CD14-positive monocyte (primary cell): ENCODE measurements at places on chromosomes 12 and 14.
A peak's percentile ranks its signal among the peaks of the same experiment; 100 is the strongest.

- peak; percentile 65 for DNase-seq
Observed at GRCh38 chr12:67433385-67434175, 164.4 kb downstream of the CAND1 start.

DNA sequence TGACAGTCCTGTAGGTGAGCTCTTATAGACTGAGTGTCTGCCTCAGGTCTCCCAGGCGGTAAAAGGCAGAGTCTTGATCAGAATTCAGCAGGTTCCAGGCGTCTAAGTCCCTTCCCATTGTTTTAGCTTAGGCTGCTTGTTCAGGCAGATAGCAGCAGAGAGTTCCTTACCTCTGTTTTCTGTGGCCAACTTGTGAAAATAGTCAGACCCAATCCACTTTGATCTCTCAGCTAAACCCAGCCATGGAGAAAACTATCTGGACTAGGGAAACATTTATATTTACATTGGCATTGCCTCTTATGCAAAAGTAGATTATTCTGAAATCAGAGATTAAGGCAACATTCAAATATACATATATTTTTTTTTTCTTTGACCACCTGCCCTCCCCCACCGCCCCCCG lies 21.4 kb downstream of the CCDC62 start:
- no peak for DNase-seq

DNA sequence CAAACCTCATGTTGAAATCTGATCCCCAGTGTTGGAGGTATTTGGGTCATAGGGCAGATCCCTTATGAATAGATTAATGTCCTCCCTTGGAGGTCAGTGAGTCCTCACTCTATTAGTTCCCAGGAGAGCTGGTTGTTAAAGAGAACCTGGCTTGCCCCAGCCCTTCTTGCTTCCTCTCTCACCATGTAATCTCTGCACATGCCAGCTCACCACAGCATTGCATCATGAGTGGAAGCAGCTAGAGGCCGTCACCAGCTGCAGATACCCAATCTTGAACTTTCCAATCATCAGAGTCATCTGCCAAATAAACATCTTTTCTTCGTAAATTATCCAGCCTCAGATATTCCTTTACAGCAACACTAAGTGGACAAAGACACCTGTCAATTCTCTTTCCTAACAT lies 161.8 kb upstream of the IGF1 start:
- no peak for DNase-seq

DNA sequence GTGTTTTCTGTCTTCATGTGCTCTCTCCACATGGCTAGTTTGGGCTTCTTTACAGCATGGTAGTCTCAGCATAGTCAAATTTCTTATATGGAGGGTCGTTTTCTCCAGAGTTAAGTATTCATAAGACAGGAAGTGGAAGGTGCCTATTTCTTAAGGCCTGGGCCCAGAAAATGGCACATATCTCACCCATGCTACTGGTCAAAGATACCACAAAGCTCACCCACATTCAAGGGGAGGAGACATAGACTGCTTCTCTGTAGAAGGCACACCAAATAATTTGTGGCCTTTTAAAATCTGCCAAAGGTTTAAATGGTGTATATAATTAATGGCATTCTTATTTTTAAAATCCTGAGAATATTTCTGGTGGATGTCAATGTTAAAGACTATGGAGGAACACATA lies 44.8 kb downstream of the CCDC91 start:
- DNase-seq: no peak

DNA sequence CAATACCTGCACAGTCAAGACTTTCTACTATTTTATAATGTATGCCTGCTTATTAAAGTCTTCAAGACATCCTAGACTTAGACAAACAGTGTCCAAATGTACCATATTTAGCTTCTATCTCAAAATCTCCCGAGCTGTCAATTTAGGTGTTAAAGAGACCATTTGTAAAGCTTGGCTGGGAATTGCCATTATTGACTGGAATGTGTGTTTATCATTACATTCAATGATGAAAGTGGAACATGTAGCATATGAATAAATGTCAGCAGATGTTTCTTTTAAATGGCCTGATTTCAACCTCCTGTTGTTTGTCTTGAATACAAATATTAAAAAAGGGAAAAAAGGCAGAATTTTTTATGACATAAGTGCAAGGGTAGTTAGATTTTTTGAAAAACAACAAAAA lies 572.3 kb downstream of the PRKD1 start:
- DNase-seq: no peak

DNA sequence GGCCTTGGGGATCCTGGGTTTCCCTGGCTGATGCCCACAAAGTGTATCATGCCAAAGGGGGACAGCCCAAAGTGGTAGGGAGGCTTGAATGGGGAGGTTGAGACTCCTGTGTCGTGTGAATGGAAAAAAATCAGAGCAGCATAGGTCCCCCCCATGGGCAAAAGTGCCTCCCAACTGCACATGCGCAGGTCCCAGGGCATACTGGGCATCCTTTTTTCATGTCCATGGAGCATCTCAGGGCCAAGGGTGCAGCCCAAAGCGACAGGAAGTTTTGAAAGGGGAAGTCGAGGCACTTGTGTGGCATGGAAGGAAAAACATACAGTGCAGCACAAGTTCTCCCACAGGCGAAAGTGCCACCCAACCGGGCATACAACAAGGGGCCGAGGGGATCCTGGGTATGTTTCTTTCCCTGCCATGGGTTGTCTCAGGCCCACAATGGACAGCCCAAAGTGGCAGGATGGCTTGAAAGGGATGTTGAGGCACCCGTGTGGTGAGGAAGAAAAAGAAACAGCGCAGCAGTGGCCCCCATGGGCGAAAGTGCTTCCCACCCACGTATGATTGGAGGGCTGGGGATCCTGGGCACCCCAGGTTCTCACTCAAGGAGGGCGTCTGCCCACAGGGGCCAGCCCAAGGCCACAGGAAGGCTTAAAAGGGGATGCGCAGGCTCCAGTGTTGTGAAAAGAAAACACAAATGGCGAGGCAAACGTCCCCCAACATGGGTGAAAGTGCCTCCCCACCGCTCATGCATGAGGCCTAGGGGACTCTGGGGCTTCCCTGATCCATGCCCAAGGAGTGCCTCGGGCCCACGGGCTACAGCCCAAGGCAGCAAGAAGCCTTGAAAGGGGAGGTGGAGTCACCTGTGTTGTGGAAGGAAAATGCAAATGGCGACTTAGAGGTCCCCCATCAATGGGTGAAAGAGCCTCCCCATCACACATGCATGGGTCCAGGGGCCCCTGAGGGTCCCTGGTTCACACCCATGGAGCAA lies 573.7 kb downstream of the ALG10 start:
- no peak for DNase-seq

- DNase-seq: no peak
Observed at GRCh38 chr14:61406675-61407074, 85.3 kb downstream of the PRKCH start.

DNA sequence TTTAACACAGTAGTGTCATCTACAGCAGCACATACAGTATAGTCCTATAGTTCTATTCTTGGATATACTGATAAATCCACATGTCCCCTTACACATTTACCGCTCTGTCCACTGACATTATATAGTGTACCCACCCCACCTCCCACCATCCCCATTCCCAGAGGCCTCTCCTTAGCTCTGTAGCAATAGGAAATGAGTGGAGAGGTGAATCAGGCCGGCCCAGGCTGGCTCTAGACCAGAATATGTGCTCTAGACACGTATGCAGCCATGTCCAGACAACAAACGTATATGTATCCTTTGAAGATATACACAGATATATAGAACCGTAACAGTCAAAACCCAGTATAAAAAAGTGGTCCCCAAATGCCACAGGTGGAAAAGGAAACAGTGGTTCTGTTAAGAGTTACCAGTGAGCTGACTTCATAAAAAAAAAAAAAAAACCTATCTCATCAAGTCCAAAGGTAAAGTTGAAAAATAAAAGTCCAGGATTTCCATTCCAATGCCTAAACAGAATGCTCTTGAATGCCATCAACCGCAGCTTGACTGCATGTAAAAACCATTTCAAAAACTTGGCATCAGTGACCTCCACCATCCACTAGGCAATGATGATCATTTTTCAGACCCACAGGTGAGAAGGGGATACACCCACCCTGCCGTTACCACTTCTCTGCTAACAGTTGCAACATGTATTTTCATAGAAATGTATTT lies 16.7 kb downstream of the EGLN3 start:
- DNase-seq: no peak
